Lung microvascular endothelial cell (primary cell): ENCODE measurements at places on chromosomes 2 and 18. TPM values are rescaled to one million over a fixed set of nuclear protein-coding genes. Genes with fewer than 3 reads are reported as not detected.

The PRKAG3 gene
- not detected in 2 replicates for total RNA-seq

The SRD5A2 gene
- total RNA-seq, result not detected in 2 replicates

The CNRIP1 gene
- total RNA-seq, result 36.9 and 39.9 TPM in 2 replicates

The POTEC gene
- total RNA-seq, result not detected in 2 replicates

The CCDC150 gene
- 3.9 and 6.2 TPM in 2 replicates for total RNA-seq

The CD8B2 gene
- total RNA-seq, result not detected in 2 replicates

The KCNJ3 gene
- not detected in 2 replicates for total RNA-seq

The EGR4 gene
- total RNA-seq, result under 0.01 TPM in 1 of 2 replicates, not detected in the other

The TGFA gene
- total RNA-seq, result 7.8 and 16.3 TPM in 2 replicates

The GPR45 gene
- not detected in 2 replicates for total RNA-seq

The PDE1A gene
- total RNA-seq, result 3.0 and 3.7 TPM in 2 replicates

The DNAJC5G gene
- total RNA-seq, result 0.44 and 1.4 TPM in 2 replicates

The MEP1B gene
- not detected in 2 replicates for total RNA-seq

The TRMT61B gene
- total RNA-seq, result 6.8 and 13.1 TPM in 2 replicates

The GPR17 gene
- not detected in 2 replicates for total RNA-seq

The RAB27B gene
- total RNA-seq, result under 0.01 TPM in 1 of 2 replicates, not detected in the other

The RBKS gene
- total RNA-seq, result 1.1 and 1.4 TPM in 2 replicates
